ENCODE measurements at places on chromosomes 6 and 20. TPM values are rescaled to one million over a fixed set of nuclear protein-coding genes. Genes with fewer than 3 reads are reported as not detected.

Gene NR2E1
- total RNA-seq, result not detected

Gene PREX1
- 44.9 TPM for total RNA-seq

Gene RNF5
- total RNA-seq, result 35.1 TPM

Gene PRL
- total RNA-seq, result not detected

Gene FYN
- total RNA-seq, result 246 TPM

Gene NDUFAF5
- 19.5 TPM for total RNA-seq

Gene HDGFL1
- not detected for total RNA-seq

Gene RHAG
- total RNA-seq, result not detected

Gene TGM3
- total RNA-seq, result not detected

Gene LAMA5
- total RNA-seq, result 47.4 TPM

Gene SNX3
- 218 TPM for total RNA-seq

Gene MAS1L
- not detected for total RNA-seq

Gene GHRH
- not detected for total RNA-seq

Gene ZSCAN23
- 2.7 TPM for total RNA-seq

Gene PDE7B
- 15.0 TPM for total RNA-seq

Gene GPSM3
- total RNA-seq, result 22.2 TPM

Gene OPRM1
- not detected for total RNA-seq

Gene TNNC2
- total RNA-seq, result 1.5 TPM

Gene TRDN
- 0.12 TPM for total RNA-seq

Gene SPATS1
- total RNA-seq, result not detected

Gene TSPYL4
- total RNA-seq, result 10.3 TPM

Gene MUC22
- total RNA-seq, result not detected

Gene DEFB132
- 2.4 TPM for total RNA-seq

Gene FOXQ1
- total RNA-seq, result not detected

Gene SEMG1
- total RNA-seq, result not detected

Gene B4GALT5
- total RNA-seq, result 31.7 TPM

Gene TREM2
- 119 TPM for total RNA-seq

Gene DTNBP1
- 10.9 TPM for total RNA-seq

Gene ZSCAN12
- 2.7 TPM for total RNA-seq

Gene BMP7
- 1.1 TPM for total RNA-seq

Gene FOXF2
- total RNA-seq, result 1.1 TPM

Gene TNF
- 0.96 TPM for total RNA-seq

Gene COL12A1
- total RNA-seq, result 589 TPM

Gene GSTA3
- not detected for total RNA-seq

Gene C6orf118
- total RNA-seq, result not detected

Gene MEA1
- 67.8 TPM for total RNA-seq

Gene CST3
- 1,890 TPM for total RNA-seq

Gene ARMC12
- total RNA-seq, result not detected

Gene GJA10
- not detected for total RNA-seq

Gene TSBP1
- total RNA-seq, result not detected

Gene BPIFA1
- not detected for total RNA-seq

Gene GRIK2
- 7.8 TPM for total RNA-seq

Gene ENPP4
- 20.2 TPM for total RNA-seq

Gene BACH2
- total RNA-seq, result 4.0 TPM

Gene KCNG1
- 0.19 TPM for total RNA-seq

Gene ATP6V1G2
- not detected for total RNA-seq

Gene MCCD1
- total RNA-seq, result not detected

Gene RNGTT
- total RNA-seq, result 18.6 TPM

Gene KCNK16
- total RNA-seq, result not detected

Gene OR2J3
- total RNA-seq, result not detected

Gene VIP
- 0.31 TPM for total RNA-seq
